GM12892 (cell line): ENCODE measurements at places on chromosomes 13 and 19.
A peak's percentile ranks its signal among the peaks of the same experiment; 100 is the strongest.

- no peak for DNase-seq
These were observed 191.8 kb upstream of the NBEA start for GRCh38 chr13:34750078-34750931.

GRCh38 chr13:93222976-93223375 is 3.6 kb upstream of the GPC6 start:
- no peak for DNase-seq

DNA sequence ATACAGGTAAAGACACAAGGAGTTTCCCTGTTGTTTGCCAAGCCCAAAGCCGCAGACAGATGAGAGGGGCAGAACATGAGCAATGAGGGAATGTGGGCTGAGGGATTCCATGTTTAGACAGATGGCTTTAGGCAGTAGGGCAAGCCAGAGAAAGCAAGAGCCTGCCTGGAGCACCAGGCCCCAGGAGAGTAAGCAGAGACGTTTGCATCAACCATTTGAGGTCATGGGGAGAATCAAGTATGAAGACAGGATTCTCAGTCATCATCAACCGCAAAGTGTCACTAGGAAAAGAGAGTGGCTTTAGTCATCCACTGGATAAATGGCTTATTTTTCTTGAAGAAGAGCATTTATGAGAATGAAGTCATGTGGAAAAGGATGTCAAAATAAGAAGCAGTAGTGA is 184.7 kb downstream of the COG6 start:
- no peak for DNase-seq

GRCh38 chr13:99071666-99072065 is 93.8 kb upstream of the DOCK9 start:
- no peak for DNase-seq

GRCh38 chr13:65727070-65727469 is 1503.1 kb downstream of the PCDH9 start:
- DNase-seq = no peak

- DNase-seq = no peak
These were observed 17.9 kb downstream of the SLAIN1 start for GRCh38 chr13:77715233-77715891.

DNA sequence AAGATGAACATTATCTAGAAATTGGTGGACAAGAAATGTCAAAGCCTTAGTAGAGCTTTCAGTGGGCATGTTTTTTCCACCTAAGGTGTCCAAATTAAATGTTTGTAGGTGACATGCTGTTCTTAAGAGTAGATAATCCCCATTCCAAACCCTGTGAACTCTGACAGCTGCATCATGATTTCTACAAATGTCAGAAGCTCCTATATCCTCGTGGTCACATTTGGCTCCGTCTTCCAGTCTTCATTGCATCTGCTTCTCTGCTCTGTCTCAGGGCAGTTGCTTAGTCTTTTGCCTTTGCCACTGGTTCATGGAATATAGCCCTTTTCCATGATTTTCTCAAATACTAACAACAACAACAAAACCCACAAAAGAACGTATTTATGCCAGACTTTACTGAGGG is 234.5 kb downstream of the DLEU7 start:
- no peak for DNase-seq

- DNase-seq = no peak
These were observed 6.4 kb upstream of the QTRT1 start for GRCh38 chr19:10694706-10695307.

- DNase-seq = peak; percentile 89
These were observed 7.1 kb upstream of the NFIC start for GRCh38 chr19:3359015-3359918.

DNA sequence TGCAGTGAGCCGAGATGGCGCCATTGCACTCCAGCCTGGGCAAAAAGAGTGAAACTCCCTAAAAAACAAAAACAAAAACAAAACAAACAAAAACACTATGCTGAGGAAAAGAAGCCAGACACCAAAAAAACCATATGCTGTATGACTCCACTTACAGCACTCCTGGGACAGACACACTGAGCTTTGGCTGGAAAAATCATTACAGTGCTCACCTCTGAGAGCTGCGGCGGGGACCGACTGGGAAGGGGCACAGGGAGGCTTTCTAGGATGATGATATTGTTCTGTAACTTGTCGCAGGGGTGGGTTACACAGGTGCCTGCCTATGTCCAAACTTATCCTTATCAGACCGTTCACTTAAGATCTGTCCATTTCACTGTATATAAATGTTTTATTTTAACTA is 7.8 kb downstream of the PNMA8A start:
- no peak for DNase-seq

DNA sequence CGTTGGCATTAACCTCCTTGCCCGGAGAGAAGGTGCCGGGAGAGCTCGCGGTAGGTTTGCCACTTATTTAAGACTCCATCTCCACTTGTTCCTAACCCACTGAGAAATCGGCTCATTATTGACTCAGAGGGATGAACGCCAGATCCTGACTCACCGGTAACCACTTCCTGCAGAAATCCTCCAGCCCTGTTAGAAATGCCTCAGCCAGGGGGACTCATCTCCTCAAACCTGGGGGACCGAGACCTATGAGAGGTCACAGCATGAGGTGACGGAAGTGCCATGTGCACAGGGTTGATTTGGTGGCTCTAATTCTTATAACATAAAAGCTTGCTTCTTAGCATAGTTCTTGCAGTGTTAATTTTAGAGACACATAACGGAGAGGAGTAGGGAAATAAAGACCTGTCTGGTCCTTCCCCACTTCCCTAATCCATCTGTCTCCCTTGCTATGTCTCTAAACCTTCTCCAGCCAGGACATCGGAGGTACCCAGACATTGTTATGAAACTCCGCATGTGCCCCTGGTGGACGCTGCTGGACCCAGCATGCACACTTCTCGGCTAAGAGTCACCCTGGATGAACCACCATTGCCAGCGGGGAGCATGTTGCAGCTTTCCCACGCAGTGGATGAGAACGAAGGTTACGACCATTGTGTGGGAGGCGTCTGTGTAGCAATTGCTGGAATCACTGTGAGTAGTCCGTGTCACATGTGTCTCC is 158.9 kb downstream of the EFNB2 start:
- DNase-seq = no peak

- no peak for DNase-seq
These were observed 16.3 kb downstream of the ZNF91 start for GRCh38 chr19:23378948-23379347.

- no peak for DNase-seq
These were observed 59.1 kb upstream of the CEACAM8 start for GRCh38 chr19:42653841-42654240.

DNA sequence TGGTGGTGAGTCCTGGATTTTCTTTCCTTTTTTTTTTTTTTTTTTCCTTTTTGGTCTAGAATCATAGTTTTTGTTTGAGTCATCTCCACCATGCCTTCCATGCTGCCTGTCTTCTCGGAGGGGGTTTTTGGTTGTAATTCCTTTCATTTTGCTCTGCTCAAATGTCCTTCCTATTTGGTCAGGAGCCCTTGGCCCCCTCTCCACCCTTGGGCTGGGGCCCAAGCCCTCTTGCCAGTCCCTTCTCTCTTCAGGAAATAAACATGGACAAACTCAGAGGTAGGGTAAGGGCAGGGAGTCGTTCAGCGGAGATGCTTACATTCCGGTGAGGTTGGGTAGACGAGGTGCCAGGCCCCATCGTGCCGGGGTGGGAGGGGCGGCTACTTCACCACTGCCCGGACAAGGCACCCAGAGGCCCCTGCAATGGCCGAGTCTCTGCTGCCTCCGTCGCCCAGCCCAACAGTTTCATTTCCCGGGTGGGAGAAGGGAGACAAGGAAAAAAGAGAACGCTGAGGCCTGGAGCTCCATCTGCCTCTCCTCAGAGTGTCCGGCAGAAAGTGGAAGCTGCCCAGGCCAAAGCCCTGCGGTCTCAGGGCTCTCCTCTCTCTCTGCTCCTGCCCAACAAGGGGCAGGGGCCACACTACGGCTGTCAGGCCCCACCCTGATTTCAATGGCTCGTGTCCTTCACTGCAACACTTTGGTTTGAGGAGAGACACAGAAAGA is 12.7 kb downstream of the ZNF574 start:
- no peak for DNase-seq

- no peak for DNase-seq
These were observed 35.6 kb upstream of the PSPC1 start for GRCh38 chr13:19818223-19818842.

DNA sequence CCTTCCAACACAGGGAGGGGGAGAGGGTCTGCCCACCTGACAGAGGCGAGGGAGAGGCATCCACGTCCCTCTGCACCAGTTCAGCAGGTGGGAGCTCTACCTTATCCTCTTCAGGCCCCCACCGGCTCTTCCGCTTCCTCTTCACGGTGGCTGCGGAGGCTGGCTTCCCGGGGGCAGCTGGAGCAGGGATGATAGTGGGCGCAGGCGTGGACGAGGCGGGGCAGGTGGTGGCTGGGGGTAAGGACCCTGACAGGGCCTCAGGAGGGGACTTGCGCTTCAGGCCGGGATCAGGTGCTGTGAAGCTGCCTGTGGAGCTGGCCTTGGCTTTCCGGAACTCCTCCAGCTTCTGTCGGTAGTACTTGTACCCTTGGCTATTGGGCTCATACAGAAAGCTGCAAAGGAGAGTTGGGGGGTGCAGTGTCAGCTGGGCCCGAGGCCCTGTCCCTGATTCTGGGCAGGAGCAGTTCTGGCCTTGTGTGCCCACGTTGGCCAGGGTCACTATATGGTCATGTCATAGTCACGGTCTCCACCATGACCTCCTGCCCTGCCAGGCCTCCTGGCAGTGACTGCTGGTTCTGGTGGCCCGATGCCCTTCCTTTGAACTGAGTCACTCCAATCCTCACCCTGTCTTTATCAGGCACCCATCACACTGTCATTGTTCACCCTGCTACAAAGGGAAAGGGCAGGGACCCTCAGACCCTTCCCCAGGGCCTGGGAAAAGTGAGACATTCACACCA is 23.2 kb downstream of the SUGP1 start:
- no peak for DNase-seq

- no peak for DNase-seq
These were observed 47.6 kb upstream of the SLC15A1 start for GRCh38 chr13:98800078-98800477.

DNA sequence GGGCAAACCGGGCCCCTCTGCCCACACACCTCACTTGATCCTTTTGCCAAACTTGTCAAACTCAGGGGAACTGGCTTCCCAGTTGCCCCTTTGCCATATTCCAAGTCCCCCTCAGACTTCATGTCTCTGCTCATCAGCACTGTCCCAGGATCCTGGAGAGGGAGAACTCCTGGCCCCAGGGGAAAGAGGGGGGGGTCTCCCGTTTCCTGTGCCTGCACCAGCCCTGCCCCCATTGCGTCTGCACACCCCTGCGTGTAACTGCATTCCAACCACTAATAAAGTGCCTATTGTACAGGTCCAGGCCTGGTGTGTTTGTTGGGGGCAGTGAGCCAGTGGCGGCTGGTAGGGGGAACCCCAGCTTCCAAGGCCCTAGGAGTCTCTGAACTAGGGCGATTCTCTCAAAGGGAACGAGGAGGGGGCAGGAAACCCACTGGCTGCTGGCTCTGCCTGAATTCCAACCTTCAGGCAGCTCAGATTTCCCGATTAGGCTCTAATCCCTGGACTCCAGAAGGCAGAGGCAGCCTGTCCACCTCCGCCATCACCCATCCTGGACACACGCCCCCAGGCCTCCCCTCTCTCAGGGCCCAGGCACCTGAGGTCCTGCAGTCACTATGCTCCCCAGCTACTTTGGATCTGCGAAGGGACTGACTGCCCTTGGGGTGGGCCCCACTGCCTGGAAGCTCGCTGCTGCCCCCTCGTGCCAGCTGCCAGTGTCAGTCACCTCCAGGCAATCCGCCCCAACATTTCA is 9.7 kb upstream of the ILF3 start:
- peak; percentile 92 for DNase-seq

- DNase-seq = no peak
These were observed 7.3 kb downstream of the SHKBP1 start for GRCh38 chr19:40584007-40584406.

GRCh38 chr13:95199896-95200295 is 101.4 kb downstream of the ABCC4 start:
- DNase-seq = no peak

DNA sequence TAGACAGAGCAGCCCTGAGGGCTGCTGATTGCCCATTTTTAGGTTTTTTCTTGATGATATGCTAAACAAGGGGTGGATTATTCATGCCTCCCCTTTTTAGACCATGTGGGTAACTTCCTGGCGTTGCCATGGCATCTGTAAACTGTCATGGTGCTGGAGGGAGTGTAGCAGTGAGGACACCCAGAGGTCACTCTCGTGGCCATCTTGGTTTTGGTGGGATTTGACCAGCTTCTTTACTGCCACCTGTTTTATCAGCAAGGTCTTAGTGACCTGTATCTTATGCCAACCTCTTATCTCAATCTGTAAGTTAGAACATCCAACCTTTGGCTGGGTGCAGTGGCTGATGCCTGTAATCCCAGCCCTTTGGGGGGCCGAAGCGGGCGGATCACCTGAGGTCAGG is 148.0 kb downstream of the PTPRS start:
- DNase-seq = no peak

GRCh38 chr13:32752311-32752710 is 166.1 kb downstream of the PDS5B start:
- no peak for DNase-seq
